ENCODE measurements at places on chromosomes 7 and 10. TPM values are rescaled to one million over a fixed set of nuclear protein-coding genes. Genes with fewer than 3 reads are reported as not detected.

The ZNF503 gene
- 9.7 TPM for total RNA-seq

The IL6 gene
- 4.1 TPM for total RNA-seq

The EBLN1 gene
- total RNA-seq = not detected

The KBTBD2 gene
- total RNA-seq = 34.1 TPM

The CYP3A4 gene
- total RNA-seq = not detected

The MAGI2 gene
- 4.9 TPM for total RNA-seq

- no peak for DNase-seq
- H3K36me3 ChIP-seq = no peaks in the 10 kb centered on the region
- no peak overlapping the region for H3K4me3 ChIP-seq
Measured at GRCh38 chr7:156993021-156993924, 17.2 kb downstream of the MNX1 start.

DNA sequence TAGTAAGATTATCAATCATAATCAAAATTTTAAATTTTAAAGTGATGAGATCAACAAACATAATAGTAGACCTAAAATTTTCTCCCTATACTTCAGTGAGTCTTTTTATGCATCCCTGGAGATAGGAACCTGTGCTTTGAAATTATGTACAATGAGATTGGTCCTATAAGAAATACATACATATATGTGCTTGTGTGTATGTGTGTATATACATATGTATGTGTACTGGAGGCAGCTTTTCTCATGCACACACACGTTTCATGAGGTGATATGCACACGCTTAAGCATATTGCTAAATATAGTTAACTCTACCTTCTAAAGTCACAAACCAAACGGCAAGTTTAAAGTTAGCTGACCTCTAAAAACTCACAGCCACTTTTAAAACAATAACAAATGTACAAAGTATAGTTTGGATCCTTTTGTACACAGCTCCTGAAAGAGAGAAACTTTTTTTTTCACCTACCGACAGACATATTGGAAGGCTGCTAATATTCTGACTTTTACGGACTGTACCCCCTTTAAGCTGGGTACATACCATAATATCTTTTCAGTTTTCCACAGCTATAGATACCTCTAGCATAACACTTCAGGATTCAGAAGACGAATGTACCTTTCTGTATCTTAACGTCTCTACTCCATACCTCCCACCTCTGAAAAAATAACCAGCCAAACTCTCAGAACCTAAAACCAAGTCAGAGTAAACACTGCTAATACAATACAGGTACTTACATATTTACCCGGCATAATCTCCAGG lies 3.3 kb downstream of the ITGB1 start:
- no peaks in the 10 kb centered on the region for H3K27me3 ChIP-seq
- H3K4me1 ChIP-seq = peaks cover 83% of the 10 kb centered on the region
- peak overlapping the region; percentile 93 for H3K27ac ChIP-seq
- H3K36me3 ChIP-seq = no peaks in the 10 kb centered on the region
- peak overlapping the region; percentile 77 for H3K4me3 ChIP-seq
- DNase-seq = no peak

DNA sequence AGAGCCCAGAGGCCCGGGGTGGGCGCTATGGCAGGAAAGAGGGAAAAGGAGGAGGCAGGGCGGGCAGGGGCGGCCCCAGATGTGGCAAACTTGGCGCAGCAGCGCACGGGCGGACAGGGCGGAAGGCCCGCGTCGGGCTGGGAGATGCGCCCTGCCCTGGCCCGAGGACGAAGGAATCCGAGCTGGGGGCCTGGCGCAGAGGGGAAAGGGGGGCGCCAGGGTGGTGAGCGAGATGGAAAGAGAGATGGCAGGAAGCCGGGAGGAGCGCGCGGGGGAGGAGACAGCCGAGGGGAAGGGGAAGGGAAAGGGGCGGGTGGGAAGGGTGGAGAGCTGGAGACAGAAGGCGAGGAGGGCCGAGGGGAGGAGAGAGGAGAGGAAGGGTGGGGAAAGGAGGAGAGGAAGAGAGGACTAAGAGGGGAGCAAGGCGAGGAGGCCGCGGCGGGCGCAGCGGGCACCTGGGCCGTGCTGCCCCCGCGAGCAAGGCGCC lies at the start of gene MARVELD1:
Gene MARVELD1, plus strand, starts transcription at position 392 of the 487 bp plus-strand sequence. CDS start 147 bp downstream, outside the sequence.
- peaks cover 40% of the 10 kb centered on the region for H3K4me1 ChIP-seq
- peak; percentile 81 for DNase-seq

GRCh38 chr7:121023683-121024511 lies 35.4 kb downstream of the CPED1 start:
- H3K4me3 ChIP-seq = no peak overlapping the region
- H3K27ac ChIP-seq = peak overlapping the region; percentile 18
- H3K4me1 ChIP-seq = peaks cover 56% of the 10 kb centered on the region

DNA sequence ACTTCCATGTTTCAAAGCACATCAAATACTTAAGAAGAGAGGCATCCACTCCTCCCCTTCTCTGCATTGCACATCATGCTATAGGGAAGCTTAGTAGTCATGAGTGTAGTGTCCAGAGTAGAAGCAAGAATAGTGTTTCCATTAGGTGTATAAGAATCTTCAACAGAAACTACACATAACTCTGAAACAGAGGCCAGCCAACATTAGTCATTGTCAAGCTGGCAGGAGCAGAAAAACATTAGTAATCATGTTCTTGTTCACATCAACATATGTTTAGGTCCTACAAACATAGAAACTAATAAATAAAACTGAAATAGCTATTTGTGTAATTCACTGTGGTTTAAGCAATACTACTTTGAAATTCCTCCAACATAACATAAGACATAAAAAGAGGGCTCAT lies 370.2 kb downstream of the PPP1R3A start:
- DNase-seq = no peak
- no peak overlapping the region for H3K4me3 ChIP-seq
- H3K36me3 ChIP-seq = no peaks in the 10 kb centered on the region
- no peaks in the 10 kb centered on the region for H3K4me1 ChIP-seq
- no peaks in the 10 kb centered on the region for H3K27me3 ChIP-seq

GRCh38 chr10:124701435-124701834 lies 42.7 kb downstream of the FAM53B start:
- peak; percentile 92 for DNase-seq
- no peaks in the 10 kb centered on the region for H3K36me3 ChIP-seq
- no peak overlapping the region for H3K4me3 ChIP-seq
- H3K27ac ChIP-seq = peak overlapping the region; percentile 98
- no peaks in the 10 kb centered on the region for H3K27me3 ChIP-seq

DNA sequence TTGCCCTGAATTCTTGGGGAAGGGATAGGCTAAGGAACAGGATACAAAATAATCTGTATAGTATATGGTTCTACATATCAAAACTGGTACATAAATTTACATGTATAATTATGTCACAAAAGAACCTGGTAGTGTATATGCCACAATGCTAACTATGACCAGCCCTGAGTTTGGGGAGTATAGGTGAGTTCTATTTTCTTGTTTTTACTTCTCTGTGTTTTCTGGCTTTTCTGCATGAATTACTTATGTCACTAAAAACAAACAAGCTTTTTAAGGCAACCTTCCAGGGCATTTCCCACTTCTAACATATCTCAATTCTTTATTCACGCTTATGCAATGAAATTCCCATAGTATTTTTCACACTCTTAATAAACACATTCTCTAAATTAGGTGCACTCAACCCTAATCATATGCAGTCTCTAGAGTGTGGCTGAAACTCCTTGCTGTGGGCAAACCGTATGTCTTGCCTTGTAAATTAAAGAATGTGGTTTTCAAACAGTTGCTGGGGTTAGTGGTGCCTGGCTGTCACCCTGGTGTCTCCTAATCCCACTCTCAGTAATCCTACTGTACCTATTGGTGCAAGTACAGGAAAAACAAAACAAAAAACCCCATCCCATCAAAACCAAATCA lies 14.0 kb upstream of the INSIG1 start:
- no peaks in the 10 kb centered on the region for H3K4me1 ChIP-seq
- peaks cover 26% of the 10 kb centered on the region for H3K27me3 ChIP-seq
- H3K27ac ChIP-seq = no peak overlapping the region
- no peak for DNase-seq

- no peak overlapping the region for H3K27ac ChIP-seq
- H3K4me3 ChIP-seq = no peak overlapping the region
- no peaks in the 10 kb centered on the region for H3K27me3 ChIP-seq
Measured at GRCh38 chr10:112716924-112717413, 233.1 kb upstream of the TCF7L2 start.

DNA sequence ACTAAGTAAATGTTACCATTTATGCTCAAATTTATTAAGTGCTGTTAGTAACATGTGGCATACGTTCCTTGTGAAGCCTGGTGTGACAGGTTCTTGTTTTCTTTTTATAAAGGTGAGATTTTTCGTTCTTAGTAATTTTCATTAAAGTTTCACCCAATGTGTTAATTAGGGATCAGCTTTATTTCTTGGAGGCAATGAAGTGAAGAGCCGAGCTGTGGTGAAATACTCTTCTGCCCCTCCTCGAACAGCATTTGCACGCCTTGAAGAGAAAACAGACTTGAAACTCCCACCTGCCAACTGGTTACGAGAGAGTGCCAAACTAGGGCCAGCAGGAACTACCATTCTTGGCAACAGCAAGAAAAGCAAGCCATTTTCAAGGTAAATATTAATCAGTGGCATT lies 1.5 kb downstream of the EDRF1 start:
- no peak for DNase-seq
- H3K4me3 ChIP-seq = no peak overlapping the region
- H3K4me1 ChIP-seq = peaks cover 9% of the 10 kb centered on the region
- H3K27me3 ChIP-seq = no peaks in the 10 kb centered on the region
- no peak overlapping the region for H3K27ac ChIP-seq
- H3K36me3 ChIP-seq = peaks cover 30% of the 10 kb centered on the region

- H3K27me3 ChIP-seq = no peaks in the 10 kb centered on the region
- no peak overlapping the region for H3K27ac ChIP-seq
- no peak overlapping the region for H3K4me3 ChIP-seq
- no peak for DNase-seq
- H3K36me3 ChIP-seq = no peaks in the 10 kb centered on the region
Measured at GRCh38 chr10:76743169-76743568, 894.4 kb downstream of the KCNMA1 start.

DNA sequence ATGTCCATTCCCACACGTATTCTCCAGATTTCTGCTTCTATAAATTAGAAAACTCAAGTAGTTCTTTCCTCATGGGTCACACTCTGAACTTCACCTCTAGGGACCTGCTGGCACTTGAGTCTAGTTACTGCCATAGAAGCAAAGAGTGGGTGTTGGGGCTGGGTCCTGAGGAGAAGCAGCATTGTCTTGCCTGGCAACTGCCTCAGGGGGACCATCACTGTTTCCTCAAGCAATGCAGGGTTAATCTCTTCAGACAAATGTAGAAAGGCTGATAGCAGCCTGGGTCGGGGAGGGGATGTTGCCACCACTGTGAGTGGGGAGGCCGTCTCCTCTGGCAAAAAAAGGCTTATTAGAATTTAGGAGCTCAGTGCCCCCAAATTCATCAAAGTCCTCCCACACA lies 20.2 kb upstream of the PAPSS2 start:
- no peak overlapping the region for H3K4me3 ChIP-seq
- H3K27me3 ChIP-seq = no peaks in the 10 kb centered on the region
- no peaks in the 10 kb centered on the region for H3K36me3 ChIP-seq
- no peak for DNase-seq

GRCh38 chr7:46360811-46361210 lies 439.7 kb upstream of the IGFBP3 start:
- no peaks in the 10 kb centered on the region for H3K4me1 ChIP-seq
- no peak overlapping the region for H3K4me3 ChIP-seq
- H3K36me3 ChIP-seq = no peaks in the 10 kb centered on the region
- DNase-seq = no peak

DNA sequence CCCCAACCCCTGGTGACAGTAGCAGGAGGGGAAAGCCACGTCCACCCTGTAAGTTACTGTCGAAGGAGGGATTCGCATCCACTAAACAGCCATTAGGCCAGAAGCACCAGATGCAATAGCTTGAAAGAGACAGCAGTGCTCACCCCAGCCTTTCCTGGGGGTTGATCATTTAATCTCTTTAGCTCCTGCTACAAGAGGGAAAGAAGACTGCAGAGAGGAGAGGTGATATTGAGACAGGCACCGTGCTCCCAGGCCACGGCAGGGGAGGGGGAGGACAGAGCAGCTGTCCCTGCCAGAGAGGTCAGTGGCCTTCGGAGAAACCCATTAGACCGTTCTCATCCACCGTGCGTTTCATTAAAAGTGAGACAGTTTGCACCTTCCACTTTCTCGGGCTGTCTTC lies 148.3 kb downstream of the CDH23 start:
- no peak for DNase-seq
- H3K4me3 ChIP-seq = no peak overlapping the region
- peaks cover 15% of the 10 kb centered on the region for H3K4me1 ChIP-seq
- H3K36me3 ChIP-seq = no peaks in the 10 kb centered on the region

DNA sequence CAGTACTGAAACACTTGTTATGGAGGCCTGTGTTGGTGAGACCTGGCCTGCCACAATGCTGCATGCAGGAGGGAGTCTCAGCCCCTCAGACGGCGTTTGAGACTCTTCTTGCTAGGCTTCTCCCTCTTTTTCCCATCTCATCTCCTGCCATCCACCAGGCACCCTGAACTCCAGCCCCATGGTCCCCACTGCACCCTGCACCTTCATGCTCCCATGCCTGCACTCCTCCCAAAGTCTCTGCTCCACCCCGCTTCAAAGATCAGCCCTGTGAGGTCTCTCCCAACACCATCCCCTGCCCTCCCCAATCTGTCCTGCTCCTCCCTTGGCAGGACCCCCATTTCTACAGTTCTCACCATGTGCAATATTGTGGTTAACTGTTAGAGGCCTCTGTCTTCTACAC lies 61.7 kb downstream of the VOPP1 start:
- H3K27ac ChIP-seq = no peak overlapping the region
- peaks cover 8% of the 10 kb centered on the region for H3K4me1 ChIP-seq
- H3K36me3 ChIP-seq = no peaks in the 10 kb centered on the region
- no peak overlapping the region for H3K4me3 ChIP-seq
- H3K27me3 ChIP-seq = no peaks in the 10 kb centered on the region

- H3K27me3 ChIP-seq = no peaks in the 10 kb centered on the region
- no peak overlapping the region for H3K27ac ChIP-seq
- H3K4me1 ChIP-seq = peaks cover 46% of the 10 kb centered on the region
- DNase-seq = no peak
- H3K4me3 ChIP-seq = no peak overlapping the region
Measured at GRCh38 chr10:133259602-133259989, 17.1 kb downstream of the ADAM8 start.

GRCh38 chr7:66296557-66296956 lies 91.4 kb downstream of the TPST1 start:
- no peak for DNase-seq
- no peak overlapping the region for H3K4me3 ChIP-seq
- no peaks in the 10 kb centered on the region for H3K27me3 ChIP-seq
- no peaks in the 10 kb centered on the region for H3K36me3 ChIP-seq
- no peak overlapping the region for H3K27ac ChIP-seq

GRCh38 chr7:33789871-33790630 lies 115.3 kb upstream of the BMPER start:
- no peak overlapping the region for H3K27ac ChIP-seq
- no peak for DNase-seq
- H3K4me3 ChIP-seq = no peak overlapping the region
- H3K4me1 ChIP-seq = no peaks in the 10 kb centered on the region
- H3K27me3 ChIP-seq = no peaks in the 10 kb centered on the region

DNA sequence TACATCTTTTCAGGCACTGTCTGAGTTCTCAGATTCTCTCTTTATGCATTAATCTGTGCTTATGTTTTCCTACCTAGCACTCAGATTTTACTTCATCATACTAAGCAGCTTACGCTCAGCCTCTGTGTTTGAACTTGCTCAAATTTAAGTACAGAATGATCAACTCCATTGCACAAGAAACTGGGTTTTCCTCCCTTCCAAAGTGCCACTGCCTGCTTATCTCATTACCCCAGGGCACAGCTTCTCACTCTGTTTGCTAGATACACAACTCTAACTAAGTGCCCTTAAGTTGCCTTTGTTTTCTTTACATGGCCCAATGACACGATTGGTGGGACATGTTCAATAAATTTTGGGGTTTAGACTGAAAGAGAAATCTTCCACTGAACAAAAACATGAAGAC lies 267.7 kb downstream of the GFRA1 start:
- DNase-seq = no peak
- H3K4me3 ChIP-seq = no peak overlapping the region
- H3K27ac ChIP-seq = no peak overlapping the region
- no peaks in the 10 kb centered on the region for H3K27me3 ChIP-seq

All from heart right ventricle (tissue), 16 donors.